Lung microvascular endothelial cell (primary cell): ENCODE measurements at places on chromosomes 4 and X. TPM values are rescaled to one million over a fixed set of nuclear protein-coding genes. Genes with fewer than 3 reads are reported as not detected.

- DNase-seq, result no peak
Measured at GRCh38 chr4:99847362-99847976, 30.8 kb downstream of the DAPP1 start.

GRCh38 chrX:150577174-150577573 lies 8.8 kb downstream of the MTM1 start:
- no peak for DNase-seq

DNA sequence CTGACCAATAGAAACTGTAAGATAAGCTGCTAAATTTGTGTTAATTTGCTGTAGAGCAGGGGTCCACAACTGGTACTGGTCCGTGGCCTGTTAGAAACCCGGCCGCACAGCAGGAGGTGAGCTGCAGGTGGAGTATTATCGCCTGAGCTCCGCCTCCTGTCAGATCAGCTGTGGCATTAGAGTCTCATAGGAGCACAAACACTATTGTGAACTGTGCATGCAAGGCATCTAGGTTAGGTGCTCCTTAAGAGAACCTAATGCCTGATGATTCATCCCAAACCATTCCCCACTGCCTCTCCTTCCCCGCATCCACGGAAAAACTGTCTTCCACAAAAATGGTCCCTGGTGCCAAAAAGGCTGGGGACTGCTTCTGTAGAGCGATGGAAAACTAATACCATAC lies 19.7 kb downstream of the FBXW7 start:
- DNase-seq, result no peak

Gene XAGE5
- total RNA-seq, result not detected in 2 replicates
